ENCODE measurements at places on chromosomes 2 and 18. TPM values are rescaled to one million over a fixed set of nuclear protein-coding genes. Genes with fewer than 3 reads are reported as not detected.

DNA sequence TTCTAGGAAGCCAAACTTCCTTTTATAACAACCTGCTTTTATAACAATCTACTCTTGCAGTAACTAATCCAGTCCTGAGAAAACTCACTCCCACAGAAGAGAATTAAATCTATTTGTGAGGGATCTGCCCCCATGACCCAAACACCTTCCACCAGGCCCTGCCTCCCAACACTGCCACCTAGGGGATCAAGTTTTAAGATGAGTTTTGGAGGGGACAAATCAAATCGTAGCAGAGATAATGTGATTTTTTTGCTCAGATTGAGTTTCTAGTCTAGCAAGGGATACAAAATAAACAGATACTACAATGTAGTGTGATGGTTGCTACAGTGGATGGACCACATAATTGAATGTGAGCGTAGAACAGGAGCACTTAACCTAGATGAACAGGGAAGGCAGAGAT, 52.2 kb downstream of the NCOA1 start:
- DNase-seq, result no peak

Gene KCNJ3
- total RNA-seq, result under 0.01 TPM

Gene WNT10A
- 0.27 TPM for total RNA-seq

DNA sequence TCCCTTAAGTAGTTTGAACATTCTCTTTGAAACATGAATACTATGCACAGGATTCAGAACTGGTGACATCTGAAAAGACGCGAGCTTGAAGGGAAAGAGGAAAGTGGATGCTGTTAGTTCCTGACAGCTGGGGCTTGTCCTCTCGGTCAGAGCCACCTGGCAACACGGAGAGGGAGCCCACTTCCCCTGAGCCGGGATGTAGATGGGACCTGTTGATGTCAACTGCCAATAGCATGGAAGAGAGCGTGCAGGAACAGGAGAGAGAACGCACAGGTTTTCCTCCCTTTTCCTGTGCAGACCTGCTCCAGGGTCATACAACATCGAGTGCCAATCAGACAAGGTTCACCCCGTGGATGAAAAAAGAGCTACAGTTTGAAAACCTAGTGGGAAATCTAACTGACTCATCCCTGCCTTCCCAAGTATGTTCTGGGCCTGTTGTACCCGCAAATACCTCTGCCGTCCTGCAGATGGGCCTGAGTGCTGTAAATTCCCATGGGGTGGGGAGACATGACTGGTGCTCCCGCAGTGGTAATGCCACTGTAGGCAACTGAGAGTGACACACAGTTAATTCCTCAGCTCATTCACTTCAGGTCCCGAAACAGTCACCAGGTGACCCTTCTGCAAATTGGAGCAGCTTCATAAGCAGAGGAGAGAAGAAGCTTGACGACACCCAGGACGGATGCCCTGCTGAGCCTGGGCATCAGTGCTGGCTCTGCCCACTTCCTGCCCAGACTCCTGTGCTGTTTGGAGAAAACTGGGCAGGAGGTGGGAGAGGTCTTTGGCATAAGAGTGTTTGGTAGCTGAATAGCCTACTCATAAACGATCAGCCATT, 13.9 kb upstream of the MBP start:
- no peak for DNase-seq

- DNase-seq, result no peak
Observed at GRCh38 chr2:209472112-209472832, 48.4 kb downstream of the MAP2 start.

DNA sequence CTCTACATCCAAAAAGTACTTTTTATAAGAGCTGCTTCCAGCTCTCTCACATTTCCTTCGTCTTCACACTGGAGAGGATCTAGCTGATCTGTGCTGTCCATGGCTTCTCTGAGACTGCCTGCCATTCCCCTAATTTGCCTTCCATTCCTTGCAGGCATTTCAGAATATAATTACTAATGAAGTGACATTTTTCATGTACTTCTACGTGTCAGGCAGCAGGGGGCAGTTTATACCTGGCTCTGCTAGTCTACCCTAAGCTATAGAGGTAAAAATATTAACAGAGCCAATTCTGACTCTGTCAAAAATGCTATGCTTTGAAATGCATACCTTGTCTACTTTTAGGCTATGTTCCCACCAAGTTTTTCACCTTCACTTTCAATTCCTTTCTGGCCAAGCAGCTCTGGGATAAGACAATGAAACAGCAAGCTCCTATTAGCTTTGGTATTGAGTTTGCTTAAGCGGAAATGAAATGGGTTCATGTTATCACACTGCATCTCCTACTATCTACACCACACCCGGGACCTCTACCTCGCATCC, 81.9 kb downstream of the MEP1B start:
- no peak for DNase-seq

Gene FBXO48
- total RNA-seq, result 0.83 TPM

Data from ovary (tissue), 10 donors.